IPS-NIHi11 (cell line): ENCODE measurements at places on chromosomes 4 and X.

DNA sequence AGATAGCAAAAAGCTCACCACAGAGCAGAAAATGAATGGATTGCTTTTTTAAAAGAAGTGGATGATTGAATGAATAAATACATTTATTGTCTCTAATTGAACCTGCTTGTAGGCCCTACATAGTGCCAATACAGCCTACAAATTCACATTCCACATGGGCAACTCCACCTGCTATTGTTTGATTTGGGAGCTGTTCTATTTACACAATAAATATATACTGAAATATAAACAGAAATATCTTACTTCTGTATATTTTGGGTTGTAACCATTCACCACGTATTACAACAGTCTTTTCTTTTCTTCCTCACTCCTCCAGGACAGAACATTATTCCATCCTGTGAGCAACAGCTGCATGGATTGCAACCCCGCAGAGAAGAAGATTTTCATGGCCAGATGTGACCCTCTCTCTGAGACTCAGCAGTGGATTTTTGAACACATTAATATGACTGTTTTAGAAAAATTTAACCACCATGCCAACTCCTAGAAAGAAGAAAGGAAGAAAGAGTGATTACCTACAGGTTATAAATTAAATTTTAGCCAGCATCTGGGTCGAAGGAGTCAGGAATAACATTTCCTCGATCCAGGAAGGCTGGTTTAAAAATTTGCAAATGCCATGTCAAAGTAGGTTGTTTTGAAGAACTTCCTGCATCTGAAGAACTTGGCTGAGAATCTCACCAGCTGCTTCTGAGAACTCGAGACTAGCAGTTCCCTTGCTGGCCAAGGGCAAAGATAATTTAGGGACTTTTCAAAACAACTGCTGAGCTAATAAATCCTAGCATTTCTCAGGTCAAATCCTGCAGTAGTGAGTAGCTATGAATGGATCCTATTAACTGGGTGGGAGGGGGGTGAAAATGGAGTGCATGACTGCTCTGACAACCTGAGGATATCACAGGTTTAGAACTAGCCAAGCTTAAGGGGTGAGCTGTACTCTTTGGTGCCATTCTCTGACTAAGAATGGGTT lies 128.7 kb upstream of the GALNT7 start:
- peak; percentile 25 for DNase-seq

DNA sequence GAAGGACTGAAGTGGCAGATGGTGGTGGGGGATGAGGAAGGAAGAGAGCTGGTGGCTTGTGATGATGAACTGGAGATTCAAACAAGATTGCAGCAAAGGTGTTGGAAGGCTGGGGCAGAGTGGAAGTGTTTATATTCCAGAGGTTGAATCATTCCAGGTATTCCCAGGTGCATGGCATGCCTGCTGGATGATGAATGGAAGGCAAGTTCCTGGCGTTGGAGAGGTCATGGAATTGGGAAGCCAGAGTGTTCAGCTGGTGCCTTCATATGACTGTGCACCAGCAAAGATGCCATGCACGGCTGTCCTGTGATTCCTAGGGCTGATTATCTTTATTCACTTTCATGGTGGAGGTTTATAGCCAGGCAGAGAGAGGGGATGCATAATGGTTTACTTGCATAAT lies 135.8 kb upstream of the PUDP start:
- DNase-seq = no peak

- no peak for DNase-seq
Measured at GRCh38 chr4:19982556-19982955, 269.1 kb upstream of the SLIT2 start.

- DNase-seq = no peak
Measured at GRCh38 chr4:89216866-89217265, 90.7 kb downstream of the GPRIN3 start.

GRCh38 chr4:2696423-2696822 lies 59.7 kb downstream of the TNIP2 start:
- DNase-seq = no peak

- DNase-seq = peak; percentile 7
Measured at GRCh38 chrX:86171366-86171765, 23.1 kb downstream of the DACH2 start.

DNA sequence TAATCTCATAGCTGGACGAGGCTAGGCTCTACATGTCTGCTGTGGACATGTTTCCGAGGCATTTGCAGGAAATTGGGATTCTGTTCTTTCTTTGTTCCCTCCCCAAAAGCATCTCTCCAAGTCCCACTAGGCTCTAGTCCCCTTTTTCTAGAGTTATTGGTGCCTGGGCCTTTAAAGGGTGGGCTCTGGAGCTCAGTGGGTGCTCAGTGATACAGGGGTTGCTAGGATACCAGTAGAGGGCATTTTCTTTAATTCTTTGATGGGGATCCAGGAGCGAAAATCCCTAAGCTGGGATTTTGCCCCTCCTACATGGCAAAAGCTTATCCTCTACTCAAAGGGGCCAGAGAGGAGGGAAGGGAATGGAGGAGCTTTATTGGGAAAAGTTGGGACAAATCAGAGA lies 34.2 kb downstream of the ARHGEF9 start:
- peak; percentile 12 for DNase-seq

DNA sequence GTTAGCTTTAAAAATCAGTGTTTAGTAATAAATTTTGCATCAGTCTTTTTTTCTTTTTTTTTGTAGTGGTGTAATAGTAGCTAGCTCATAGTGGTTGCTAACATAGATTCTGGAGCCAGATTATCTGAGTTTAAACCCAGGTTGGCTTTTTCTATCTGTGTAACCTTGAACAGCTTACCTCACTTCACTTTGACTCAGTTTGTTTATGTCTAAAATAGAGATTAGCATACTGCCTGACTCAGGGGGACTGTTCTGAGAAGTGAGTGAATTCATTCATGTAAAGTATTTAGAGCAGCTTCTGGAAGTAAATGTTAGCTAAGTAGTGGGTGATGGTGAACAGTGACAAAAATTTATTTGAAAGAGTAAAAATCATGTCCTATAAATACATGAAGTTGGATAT lies 32.9 kb downstream of the CPEB2 start:
- no peak for DNase-seq

DNA sequence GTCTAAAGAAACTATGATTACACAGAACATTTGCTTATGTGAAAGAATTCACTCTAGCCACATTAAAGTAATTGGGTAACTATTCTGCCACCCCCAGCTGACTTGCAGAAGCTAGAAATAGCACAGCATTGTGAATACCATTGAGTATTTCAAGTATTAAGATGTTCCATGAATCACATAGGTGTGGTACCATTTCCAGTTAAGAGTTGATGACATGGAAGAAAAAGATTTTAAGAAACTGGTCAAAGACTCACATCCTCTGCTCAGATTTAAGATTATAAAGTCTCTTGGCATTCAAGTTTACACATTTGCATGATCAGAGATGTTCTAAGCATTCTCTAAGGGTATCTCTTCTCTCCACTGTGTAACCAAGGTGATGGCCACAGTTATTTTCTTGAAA lies 287.5 kb downstream of the CAMK2D start:
- no peak for DNase-seq

- no peak for DNase-seq
Measured at GRCh38 chrX:114152130-114152529, 431.8 kb upstream of the HTR2C start.

- no peak for DNase-seq
Measured at GRCh38 chr4:157114671-157115070, 38.7 kb downstream of the GLRB start.

DNA sequence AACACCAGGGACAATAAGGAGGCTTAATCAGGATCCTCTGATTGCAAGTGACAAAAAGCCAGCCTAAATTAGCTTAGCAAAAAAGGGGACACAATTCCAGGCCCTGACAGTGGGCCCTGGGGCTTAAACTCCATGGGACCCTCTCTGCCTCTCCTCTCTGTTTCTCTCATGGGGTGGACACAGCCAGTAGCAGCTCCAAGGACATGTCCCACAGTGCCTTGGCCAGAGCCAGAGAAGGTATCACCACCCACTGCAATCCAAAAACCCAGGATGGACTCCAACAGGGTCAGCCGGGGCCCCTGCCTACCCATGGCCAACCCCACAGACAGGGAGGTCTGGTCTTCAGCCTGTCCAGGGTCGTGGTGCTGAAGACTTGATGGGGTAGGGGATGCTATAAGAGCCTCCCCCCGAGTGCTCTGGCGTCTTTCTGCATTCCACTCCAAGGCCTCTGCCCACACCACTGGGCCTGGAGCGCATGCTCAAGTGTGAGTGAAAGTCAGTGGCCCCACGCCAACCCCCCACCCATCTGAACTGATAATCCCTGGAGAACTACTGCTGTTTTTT lies 19.7 kb upstream of the PPP2R2C start:
- DNase-seq = no peak

DNA sequence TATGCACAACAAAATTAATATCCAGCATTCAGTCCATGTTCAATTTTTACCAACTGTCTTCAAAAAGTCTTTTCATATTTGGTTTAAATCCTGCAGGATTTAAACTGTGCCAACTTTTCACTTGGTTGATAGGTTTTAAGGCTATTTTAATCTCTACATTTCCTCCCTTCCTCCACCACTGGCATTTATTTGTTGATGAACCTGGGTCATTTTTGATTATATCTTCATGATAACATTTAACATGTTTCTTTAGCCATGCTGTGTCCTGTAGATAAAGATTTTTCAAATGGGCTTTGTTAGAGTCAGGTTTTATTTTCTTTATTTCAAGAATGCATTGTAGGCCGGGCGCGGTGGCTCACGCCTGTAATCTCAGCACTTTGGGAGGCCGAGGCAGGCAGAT lies 216.4 kb downstream of the ARHGAP10 start:
- DNase-seq = no peak

DNA sequence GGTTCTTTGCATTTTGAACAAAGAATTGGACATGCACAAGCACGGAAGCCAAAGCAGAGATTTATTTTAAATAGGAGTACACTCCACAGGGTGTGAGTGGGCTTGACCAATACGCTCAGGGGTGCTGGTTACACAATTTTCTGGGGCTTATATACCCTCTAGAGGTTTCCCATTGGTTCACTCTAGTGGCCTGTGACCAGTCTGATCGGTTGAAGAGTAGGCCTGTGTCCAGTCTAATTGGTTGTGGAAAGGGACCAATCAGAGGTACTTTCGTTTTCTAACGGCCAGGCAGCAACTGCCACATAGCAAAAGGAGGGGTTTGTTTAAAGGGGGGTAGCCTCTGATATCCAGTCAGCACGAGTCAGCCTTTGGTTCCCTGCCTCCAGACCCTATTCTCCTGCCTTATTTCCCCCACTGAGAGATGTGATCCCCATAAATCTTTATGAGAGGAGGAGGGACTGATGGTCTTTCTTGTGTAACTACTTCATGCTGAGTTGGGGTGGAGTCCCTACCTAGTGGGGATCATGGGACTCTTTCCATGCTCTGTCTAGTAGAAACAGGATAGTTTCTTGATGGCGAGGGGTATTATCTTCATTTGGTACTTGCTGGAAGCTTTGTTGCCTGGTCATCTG lies 11.3 kb upstream of the AREG start:
- no peak for DNase-seq

- DNase-seq = no peak
Measured at GRCh38 chr4:25743971-25744370, 88.3 kb downstream of the SLC34A2 start.

DNA sequence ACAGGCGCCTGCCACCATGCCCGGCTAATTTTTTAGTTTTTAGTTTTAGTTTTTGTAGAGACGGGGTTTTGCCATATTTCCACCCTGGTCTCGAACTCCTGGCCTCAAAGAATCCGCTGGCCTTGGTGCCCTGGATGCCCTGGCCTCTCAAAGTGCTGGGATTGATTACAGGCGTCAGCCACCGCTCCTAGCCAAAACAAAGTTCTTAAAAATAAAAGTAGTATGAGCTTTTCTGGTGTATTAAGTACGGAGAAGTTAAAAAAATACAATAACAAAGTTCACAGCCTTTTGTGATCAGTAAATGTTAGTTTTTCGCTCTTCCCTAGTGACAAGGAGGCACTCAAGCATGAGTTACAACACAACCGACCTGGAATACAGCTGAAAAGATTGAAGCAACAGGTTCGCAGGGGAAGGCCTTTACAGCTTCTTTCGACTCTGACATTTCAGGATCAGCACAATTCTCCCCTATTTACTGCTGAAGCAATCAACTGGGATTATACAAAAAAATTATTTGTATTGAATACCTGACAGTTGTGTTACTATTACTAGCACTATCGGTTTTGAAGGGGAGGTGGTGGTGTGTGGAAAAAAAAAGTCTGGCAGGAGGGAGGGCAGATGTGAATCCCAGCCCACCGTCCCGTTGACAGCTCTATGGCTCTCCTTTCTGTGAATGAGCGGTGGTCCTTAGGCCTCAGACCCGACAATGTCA lies 893 bp upstream of the METAP1 start:
- no peak for DNase-seq

GRCh38 chr4:42519803-42520417 lies 122.6 kb downstream of the SHISA3 start:
- peak; percentile 49 for DNase-seq

DNA sequence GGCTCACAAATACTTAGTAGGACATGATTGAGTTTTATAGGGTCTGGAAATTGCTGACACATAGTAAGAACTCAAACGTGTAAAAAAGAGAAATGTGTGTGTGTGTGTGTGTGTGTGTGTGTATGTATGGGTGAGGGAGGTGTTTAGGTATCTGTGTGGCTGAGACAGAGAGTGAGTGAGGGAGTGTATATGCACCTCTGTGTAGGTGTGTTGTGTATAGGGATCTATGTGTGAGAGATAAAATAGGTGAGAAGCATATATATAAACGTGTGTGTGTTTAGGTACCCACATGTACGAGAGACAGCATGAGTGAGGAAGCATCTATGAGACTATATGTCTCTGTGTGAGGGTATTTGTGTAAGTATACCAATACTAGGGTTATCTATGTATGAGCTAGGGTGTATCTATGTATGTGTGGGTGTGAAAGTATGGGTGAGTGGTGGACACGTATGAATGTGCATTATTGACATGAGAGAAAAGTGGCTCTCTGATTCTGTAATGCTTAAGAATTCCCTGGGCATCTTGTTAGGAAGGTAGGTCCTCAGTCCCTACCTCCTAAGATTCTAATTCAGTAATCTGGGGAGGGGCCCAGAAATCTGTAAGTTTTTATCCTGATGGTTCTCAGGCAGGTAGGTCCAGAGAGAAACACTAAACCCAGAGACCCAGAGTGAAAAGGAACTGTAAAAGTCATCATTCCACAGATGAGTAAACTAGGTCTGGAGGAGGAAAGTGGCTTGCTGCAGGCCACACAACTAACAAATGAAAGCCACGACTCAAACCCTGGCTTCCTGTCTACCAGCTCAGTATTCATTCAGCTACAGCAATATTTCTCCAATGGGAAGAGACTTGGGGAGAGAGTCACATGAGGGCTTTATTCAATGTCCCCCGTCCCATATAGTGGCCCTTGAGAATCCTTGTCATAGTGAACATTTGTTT lies 237.0 kb downstream of the IDS start:
- DNase-seq = no peak

GRCh38 chrX:19879181-19879580 lies 8.2 kb downstream of the SH3KBP1 start:
- DNase-seq = no peak

- DNase-seq = no peak
Measured at GRCh38 chr4:6198278-6198677, 2.1 kb downstream of the JAKMIP1 start.
